ENCODE measurements at places on chromosomes 1 and 21. TPM values are rescaled to one million over a fixed set of nuclear protein-coding genes. Genes with fewer than 3 reads are reported as not detected.

Gene CRP
- total RNA-seq, result not detected

Gene FCRL1
- total RNA-seq, result not detected

Gene PLA2G5
- total RNA-seq, result not detected

Gene PADI2
- total RNA-seq, result 1.5 TPM

Gene DSTYK
- total RNA-seq, result 11.1 TPM

Gene PER3
- 0.83 TPM for total RNA-seq

Gene CELF3
- total RNA-seq, result 0.03 TPM

Gene LINGO4
- not detected for total RNA-seq

Gene TACSTD2
- total RNA-seq, result not detected

Gene UTS2
- total RNA-seq, result not detected

Gene TMPRSS15
- not detected for total RNA-seq

Gene TM2D1
- total RNA-seq, result 25.5 TPM

Gene DNAJC28
- 0.40 TPM for total RNA-seq

Gene UBE2U
- total RNA-seq, result not detected

Gene INTS11
- total RNA-seq, result 47.8 TPM

Gene OR2AK2
- not detected for total RNA-seq

Gene DNAH14
- 16.3 TPM for total RNA-seq

Gene GJA9
- 0.08 TPM for total RNA-seq

Gene PLA2G2C
- not detected for total RNA-seq

Gene PIGR
- total RNA-seq, result not detected

Gene OR2M3
- total RNA-seq, result not detected

Gene ARID4B
- total RNA-seq, result 22.2 TPM

Gene HSD11B1
- not detected for total RNA-seq

Gene PTTG1IP
- 90.5 TPM for total RNA-seq

Gene SPTA1
- not detected for total RNA-seq

Gene MYOG
- not detected for total RNA-seq

Gene GPR61
- total RNA-seq, result not detected

Gene NEXN
- total RNA-seq, result 6.8 TPM

Gene SEC16B
- 0.83 TPM for total RNA-seq

Gene KLHDC9
- total RNA-seq, result 1.7 TPM

Gene TNNT2
- not detected for total RNA-seq

Gene OR14K1
- total RNA-seq, result not detected

Gene PODN
- total RNA-seq, result not detected

Gene ZNF496
- 17.6 TPM for total RNA-seq

Gene PLEKHN1
- total RNA-seq, result 6.1 TPM

Gene SLC25A34
- total RNA-seq, result 0.13 TPM

Gene SYTL1
- 0.68 TPM for total RNA-seq

Gene MMP23B
- total RNA-seq, result 0.92 TPM

Gene DAB1
- not detected for total RNA-seq

Gene TUT4
- 17.8 TPM for total RNA-seq

Gene RCSD1
- 0.06 TPM for total RNA-seq

Gene MYCL
- 1.4 TPM for total RNA-seq

Gene IQGAP3
- 15.2 TPM for total RNA-seq

Gene FCRLB
- total RNA-seq, result 1.7 TPM

Gene C8A
- total RNA-seq, result not detected

Gene C1orf167
- total RNA-seq, result not detected

Gene IVL
- 0.07 TPM for total RNA-seq

Gene MDM4
- 4.6 TPM for total RNA-seq

Gene AHDC1
- 17.2 TPM for total RNA-seq

Gene LRRC38
- not detected for total RNA-seq

Gene GJA8
- not detected for total RNA-seq

Gene RHBDL2
- 2.7 TPM for total RNA-seq

Gene TSPAN2
- total RNA-seq, result 1.8 TPM

Gene KCNK2
- total RNA-seq, result 0.22 TPM

Gene TTC24
- not detected for total RNA-seq

Gene SYDE2
- total RNA-seq, result 1.0 TPM

Gene LRRC3
- 1.3 TPM for total RNA-seq

All from A549 treated with DMSO at 1 μM for 4 hours (cell line).